Stimulated activated CD4-positive, alpha-beta T cell treated with anti-CD3 and anti-CD28 coated beads, Interleukin-1b, Interleukin-23, amount 100 ng/mL, for 4 hours (primary cell): ENCODE measurements at places on chromosomes 2 and 18.

GRCh38 chr2:201114846-201115245, 1.1 kb upstream of the CFLAR start:
- DNase-seq, result no peak

- DNase-seq, result no peak
Measured at GRCh38 chr2:11375025-11375688, 30.7 kb upstream of the ROCK2 start.

- no peak for DNase-seq
Measured at GRCh38 chr2:144004742-144005141, 515.2 kb downstream of the ZEB2 start.

DNA sequence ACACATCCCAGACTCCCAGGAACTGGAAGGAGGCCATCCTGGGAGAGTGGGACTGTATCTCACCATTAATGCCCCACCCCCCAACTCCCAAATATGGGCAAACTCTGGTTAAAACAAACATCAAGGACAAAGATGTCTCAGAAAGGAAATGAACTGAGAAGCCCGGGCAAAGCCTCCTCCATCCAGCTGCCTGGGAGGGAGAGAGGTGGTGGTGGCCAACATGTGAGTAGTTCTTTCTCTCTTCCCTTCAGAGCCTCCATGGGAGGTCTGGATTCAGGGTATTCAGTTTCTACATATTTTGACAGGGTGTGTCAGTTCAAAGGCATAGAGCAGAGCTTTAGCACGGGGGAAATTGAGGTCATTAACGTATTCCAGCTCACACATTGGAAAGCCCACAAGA, 57.5 kb downstream of the CXCR4 start:
- no peak for DNase-seq

GRCh38 chr2:10619643-10620042, 70.1 kb downstream of the NOL10 start:
- no peak for DNase-seq

DNA sequence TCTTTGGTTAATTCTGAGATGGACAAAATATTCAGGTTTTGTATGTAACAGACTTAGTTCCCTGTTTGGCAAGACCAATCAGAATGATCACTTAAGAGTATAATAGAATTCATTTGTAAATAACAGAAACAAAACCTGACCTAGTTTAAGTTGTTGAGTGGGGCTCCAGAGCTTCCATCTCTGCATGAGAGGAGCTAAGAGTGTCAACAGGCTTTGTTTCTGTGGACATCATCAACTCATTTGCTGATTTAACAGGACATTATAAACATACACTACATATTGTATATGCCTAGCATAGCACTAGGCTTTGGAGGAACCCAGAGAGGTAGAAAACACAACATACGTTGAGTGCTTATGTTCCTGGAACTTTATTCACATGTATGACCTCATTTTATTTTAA, 75.3 kb upstream of the TRIB2 start:
- DNase-seq, result no peak

DNA sequence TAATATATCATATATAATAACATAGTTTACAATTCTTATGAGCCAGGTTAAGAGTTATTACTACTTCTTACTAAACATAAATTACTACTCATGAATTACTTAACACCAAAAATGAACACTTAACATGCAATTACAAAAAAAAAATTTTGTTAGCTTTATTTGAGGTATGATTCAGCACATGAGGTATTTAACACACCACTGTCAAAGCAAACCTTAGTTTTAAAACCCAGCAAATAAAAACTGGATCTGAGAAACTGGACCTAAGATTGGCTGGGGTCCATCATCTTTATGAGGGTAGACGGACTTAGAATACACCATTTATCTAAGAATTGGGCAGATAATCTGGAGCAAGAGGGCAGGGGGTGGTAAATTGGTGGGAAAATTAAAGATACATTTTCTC, 81.8 kb upstream of the CREB1 start:
- no peak for DNase-seq

DNA sequence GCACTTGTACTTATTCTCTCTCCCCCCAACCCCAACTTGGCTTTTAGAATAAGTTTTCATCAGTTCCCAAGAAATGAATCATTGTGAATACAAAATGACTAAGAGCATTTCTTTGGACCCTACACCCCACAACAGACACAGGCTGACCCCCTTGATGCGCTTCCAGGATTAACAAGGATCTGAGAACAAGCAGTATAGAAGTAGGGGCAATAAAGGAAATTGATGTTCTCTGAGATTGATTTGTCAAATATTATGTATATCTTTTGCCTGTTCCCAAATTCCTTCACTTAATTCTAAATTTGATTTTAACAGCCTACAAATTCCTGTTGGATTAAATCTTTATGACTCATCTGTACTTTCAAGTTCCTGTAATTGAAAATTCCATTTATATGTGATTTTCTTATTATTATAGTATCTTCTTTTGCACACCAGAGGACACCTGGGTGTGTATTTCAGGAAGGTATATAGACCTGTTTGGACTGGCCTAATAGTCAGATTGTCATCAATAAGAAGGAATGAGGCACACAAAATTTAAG, 10.2 kb upstream of the PTPN4 start:
- no peak for DNase-seq

DNA sequence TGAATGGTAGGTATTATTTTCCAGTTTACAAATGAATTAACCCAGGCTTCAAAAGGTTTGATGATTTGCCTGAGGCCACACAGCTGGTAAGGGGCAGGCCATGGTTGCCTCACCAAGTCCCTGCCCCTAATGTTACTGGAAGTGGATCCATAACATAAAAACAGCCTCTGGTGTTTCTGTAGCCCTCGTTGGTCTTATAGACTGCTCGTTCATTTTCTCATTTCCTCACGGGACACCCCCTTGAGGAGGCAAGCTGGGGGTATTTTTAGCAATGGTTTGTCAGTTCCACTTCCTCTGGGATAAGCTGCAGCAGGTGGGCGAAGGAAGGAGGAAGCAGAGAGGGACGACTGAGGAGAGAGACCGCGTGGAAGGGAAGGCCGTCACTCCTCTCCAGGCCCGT, 32.9 kb upstream of the NDUFV2 start:
- DNase-seq, result no peak

DNA sequence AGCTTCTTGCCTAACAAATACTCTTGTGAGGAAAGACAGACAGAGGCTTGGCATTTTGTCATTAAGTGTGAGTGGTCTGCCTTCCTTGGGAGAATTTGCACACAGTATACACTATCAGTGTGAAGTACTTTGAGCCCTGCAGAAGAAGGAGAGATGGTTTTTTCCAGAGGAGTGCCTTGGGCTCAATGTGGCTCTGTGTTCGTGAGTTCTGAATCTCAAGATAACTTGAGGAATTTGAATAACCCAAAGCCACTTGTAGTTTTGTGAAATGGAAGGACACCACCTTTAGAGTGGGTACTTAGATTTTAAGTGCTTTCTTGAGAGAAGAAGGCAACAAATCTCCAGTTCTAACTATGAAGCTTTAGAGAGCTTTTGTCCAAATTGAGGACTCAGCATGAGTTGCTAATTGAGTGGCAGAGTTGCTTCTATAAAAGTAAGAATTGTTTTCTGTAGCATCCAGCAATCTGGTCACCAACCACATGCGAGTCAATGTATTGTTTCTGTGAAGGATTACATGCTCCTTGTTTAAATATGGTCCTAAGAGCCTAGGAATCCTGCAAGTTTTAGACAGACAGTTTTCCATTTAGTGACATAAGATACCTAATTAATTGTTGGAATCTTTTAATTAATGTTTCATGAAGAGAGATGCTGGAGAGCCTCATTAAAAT, 68.3 kb downstream of the BABAM2 start:
- no peak for DNase-seq

- no peak for DNase-seq
Measured at GRCh38 chr2:219626540-219626939, 890 bp upstream of the SLC4A3 start.

DNA sequence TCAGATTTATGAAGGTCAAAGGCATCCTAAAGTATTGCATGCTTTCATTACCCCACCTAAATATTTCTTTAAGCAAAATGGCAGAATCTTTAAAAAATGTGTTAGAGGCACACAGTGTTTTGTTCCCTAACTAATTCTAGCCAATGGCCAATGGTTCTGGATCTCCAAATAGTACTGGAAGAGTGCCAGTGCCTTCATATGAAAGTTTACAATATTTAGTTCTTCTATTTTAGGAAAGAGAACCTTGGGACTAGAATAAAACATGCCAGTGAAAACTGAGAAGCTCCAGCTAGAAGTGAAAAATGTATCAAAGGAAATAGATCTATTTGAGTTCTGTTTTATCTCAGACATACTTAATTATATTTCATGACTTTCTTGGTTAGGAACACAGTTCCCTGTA, 37.1 kb downstream of the TACR1 start:
- no peak for DNase-seq

DNA sequence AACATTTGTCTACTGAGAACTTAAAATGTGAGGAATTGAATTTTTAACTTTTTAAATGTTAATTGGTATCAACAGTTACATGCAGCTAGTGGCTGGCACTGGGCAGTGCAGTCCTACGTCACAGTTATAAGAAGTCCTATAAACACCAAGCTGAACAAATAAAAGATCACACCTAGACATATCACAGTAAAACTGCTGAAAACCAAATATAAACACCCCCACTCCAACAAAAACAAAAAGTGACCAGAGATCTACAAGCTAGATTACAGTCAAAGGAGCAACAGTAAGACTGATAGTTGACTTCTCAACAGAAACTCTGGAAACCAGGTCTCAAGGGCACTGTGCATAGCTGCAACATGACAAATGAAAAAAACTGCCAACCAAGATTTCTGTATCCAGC, 19.4 kb downstream of the TLK1 start:
- no peak for DNase-seq

- no peak for DNase-seq
Measured at GRCh38 chr2:192887337-192887736, 692.6 kb upstream of the TMEFF2 start.

- no peak for DNase-seq
Measured at GRCh38 chr2:197596766-197597165, 78.6 kb downstream of the RFTN2 start.

GRCh38 chr2:72291059-72291458, 143.4 kb upstream of the CYP26B1 start:
- DNase-seq, result no peak

DNA sequence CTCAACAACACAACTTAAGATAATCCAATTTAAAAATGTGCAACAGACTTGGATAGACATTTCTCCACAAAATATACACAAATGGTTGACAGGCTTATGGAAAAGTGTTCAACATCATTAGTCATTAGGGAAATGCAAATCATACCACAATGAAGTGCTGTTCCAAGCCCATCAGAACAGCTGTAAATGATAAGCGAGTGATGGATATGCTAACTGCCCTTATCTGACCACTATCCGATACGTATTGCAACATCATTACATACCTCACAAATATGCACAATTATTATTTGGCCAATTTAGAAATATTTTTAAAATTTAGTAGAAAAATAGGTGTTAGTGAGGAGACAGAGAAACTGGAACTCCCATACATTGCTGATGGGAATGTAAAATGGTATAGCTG, 62.2 kb downstream of the PPP4R1 start:
- no peak for DNase-seq

DNA sequence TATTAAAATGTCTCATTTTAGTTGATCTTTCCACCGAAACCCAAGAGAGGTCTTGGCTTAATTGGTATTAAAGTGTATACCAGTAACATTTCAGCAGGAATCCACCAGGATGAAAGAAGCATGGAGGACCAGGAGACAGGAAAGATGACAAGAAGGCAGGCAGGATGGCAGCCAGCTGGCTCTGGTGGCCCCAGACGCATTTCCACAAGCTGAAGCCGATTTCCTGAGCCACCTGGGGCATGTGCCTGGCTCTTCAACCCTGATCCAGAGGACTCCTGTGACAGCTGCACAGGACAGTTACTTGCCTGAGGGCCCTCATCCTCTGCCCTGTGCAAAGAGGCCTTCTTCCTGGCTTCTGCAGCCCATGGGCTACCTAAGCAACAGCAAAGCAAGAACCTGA, 56.9 kb upstream of the NFU1 start:
- DNase-seq, result no peak

- DNase-seq, result no peak
Measured at GRCh38 chr2:173741759-173742158, 223.4 kb downstream of the SP3 start.

DNA sequence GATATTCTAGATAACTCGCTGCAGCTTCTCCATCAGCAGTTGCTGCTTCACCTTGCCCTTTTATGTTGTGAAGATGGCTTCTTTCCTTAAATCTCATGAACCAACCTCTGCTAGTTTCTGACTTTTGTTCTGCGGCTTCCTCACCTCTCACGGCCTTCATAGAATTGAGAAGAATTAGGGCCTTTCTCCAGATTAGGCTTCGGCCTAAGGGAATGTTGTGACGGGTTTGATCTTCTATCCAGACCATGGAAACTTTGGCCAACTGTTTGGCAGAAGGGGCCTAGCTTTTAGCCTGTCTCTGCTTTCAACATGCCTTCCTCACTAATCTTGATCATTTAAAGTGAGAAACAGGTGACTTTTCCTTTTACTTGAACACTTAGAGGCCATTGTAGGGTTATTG, 199.9 kb downstream of the CYP26B1 start:
- DNase-seq, result no peak

- DNase-seq, result no peak
Measured at GRCh38 chr18:57728941-57729511, 74.1 kb downstream of the ATP8B1 start.

DNA sequence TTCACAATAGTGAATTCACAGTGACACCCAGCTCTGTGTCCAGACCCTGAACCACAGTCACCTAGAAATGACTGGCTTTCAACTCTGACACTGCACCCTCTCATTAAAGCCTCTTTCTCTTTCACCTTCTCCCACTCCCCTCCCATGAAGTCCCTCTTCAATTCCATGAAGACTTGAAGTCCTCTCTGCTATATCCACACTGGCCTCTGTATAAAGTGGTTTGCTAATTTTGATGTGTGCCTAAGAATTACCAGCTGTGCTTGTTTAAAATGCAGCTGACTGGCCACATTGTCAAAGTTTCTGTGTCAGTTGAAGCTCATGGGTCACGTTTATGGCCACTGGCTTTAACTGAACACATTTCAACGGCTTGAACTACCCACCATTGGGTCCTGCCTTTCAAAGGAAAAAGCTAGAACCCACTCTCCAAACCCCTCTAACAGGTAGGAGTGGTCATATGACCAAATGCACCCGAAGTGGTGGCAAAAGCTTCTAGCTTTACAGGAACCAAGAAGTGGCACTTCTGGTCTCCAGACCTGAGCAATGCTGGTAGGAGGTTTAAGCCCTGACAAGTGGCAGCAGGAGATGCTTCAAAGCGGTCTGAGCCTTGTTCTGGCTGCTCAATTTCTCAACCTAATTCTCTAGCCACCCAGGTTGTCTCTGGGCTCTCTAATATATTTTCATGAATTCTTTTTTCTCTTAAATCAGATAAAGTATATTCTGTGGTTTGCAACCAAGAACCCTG, 34.2 kb downstream of the B4GALT6 start:
- no peak for DNase-seq

- DNase-seq, result no peak
Measured at GRCh38 chr2:11257964-11258363, 86.5 kb downstream of the ROCK2 start.

GRCh38 chr2:58620093-58620492, 379.0 kb upstream of the FANCL start:
- no peak for DNase-seq

DNA sequence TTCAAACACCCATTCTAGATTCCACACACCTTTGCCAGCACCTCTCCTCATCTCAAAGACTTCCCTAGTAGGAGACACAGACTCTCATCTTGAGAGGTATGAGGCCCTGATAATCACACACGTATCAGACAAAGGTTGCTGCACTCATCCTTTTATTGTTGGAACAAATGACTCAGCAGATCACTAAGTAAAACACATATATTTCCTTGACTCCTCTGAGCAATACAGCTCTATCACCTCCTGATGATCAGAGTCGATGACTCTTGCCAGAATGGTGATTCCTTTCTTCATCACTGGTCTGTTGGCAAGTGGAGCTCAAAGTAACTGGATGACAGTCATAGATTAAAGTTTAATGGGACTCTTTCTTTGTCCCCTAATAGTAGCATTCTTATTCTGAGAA, 1049.2 kb upstream of the ZEB2 start:
- DNase-seq, result no peak
